NCI-H446 treated with DMSO at 0.1 percent for 48 hours (cell line): ENCODE measurements at places on chromosomes 5 and 9.

DNA sequence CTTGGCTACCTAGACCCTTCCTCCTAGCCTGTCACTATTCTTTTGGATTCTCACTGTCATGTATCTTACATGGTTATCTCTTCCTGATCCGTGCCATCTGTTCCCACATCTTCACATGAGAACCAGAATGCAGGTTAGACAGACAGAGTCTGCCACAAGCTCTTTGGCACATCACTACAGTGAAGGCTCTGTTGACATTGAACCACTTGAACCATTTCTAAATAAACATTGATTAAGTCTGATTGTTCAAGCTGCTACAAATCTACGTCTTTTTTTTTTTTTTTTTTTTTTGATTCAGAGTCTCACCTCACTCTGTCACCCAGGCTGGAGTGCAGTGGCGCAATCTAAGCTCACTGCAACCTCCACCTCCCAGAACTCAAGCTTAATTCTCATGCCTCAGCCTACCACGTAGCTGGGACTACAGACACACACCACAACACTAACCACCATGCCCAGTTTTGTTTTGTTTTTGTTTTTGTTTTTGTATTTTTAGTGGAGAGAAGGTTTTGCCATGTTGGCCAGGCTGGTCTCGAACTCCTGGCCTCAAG lies 85.1 kb upstream of the LRRTM2 start:
- DNase-seq = peak; percentile 60

DNA sequence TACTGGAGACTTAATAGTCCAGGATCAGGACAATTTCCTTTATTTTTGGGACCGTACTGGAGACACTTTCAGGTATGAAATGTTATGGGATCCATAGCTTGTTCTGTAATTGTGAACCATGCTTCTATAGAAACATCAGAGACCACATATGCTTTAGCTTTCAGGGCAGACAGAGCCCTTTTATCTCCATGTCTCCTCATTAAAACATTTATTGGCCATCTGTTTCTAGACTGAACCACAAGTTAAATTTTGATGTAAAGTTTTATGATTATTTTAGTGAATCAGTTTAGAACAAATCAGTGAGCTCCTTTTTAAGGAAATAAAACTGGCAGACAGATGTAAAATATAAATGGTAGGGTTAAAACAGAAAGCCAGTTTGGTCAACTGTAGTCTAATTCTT lies 62.0 kb downstream of the SLC27A6 start:
- DNase-seq = no peak

DNA sequence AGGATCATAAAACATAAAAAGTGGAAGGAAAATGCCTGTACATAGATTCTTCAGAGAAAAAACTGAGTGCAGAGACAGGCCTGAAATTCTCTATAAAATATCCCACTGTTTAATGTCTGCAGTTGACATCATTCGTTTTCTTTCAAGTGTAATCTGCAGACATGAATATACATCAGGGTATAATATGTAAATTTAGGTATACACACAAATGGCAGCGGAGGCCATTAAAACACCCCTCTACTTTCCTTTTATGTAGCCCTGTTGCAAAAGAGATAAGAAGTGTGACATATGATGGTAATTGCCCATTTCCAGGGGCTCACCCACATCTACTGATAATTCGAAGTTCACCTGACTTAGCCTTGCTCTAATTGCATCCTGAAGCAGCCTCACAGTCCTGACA lies 164.3 kb downstream of the SLC24A2 start:
- DNase-seq = no peak

DNA sequence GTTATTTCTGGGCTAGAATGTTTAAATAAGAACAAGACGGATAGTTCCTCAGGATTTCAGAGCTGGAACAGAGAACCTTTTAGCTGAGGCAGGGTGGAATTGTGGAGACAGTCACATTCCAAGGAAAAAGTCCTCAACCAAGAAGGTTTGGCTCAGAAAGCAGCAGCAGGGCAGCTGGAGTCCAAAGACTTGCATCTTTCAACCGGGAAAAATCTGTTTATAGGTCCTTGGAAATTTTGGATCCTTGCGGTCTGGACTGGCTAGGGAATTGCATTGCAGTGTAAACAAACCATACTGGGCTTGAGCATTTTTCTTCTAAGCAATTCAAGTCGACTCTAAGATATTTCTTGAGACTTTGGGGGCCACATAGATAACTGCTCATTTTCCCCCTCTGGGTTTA lies 40.8 kb upstream of the HMHB1 start:
- DNase-seq = no peak

- DNase-seq = no peak
These were observed 69.8 kb upstream of the DAB2 start for GRCh38 chr5:39494534-39494933.
